Kidney glomerular epithelial cell (primary cell): ENCODE measurements at places on chromosomes 4 and X.
A peak's percentile ranks its signal among the peaks of the same experiment; 100 is the strongest.

DNA sequence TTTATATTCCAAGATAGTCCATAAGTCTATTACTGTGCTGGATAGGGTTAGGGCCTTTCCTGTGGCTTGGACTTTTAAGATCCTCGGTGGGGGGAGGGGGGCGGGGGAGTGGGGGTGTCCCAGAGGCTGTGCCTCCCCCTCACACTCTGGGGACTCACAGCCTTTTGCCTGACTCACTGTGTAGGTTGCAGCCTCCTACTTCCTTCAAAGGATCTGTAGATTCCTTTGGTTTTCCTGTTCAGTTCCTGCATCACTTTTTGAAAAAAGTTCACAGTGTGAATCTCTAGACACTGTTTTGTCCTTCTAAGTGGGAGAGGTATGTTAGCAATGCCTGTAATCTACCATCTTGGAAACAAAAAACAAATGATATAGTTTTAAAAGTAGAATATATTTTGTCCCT, 999.9 kb downstream of the GLUD2 start:
- DNase-seq, result no peak

GRCh38 chrX:46912603-46913491, 626 bp downstream of the JADE3 start:
- DNase-seq, result no peak

- DNase-seq, result no peak
Observed at GRCh38 chrX:16786791-16787735, 797 bp downstream of the TXLNG start.

DNA sequence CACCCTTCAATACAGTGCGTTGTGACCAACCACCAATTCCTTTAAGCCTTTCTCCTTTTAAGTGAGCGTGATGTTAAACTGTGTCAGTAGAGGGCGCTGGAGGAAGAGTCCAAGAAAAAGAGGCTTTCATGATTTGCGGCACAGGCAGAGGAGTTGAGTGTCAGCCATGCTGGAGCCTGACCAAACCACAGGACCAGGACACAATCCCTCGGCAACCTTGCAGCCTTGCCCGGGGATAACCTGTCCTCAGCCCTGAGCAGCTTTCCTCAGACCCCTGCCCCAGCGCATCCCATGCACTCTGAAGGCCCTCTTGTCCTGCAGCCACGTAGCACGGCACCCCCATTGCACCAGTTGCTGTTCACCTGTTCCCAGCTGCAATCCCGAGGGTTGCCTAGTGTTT, 53.5 kb upstream of the SMIM31 start:
- no peak for DNase-seq

DNA sequence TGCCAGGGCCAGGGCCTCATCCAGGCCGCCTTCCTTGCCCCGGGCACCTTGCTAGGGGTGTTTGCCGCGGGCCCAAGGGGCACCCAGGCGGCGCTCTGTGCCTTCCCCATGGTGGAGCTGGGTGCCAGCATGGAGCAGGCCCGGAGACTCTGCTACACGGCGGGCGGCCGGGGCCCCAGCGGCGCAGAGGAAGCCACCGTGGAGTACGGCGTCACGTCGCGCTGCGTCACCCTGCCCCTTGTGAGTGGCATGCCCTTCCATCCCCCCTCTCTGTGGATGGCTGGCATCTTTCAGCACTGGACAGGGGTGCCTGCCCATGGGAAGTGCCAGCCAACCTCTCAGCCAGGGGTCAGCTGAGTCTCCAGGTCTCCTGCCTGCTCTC, 3.6 kb downstream of the PLXNB3 start:
- DNase-seq, result no peak

DNA sequence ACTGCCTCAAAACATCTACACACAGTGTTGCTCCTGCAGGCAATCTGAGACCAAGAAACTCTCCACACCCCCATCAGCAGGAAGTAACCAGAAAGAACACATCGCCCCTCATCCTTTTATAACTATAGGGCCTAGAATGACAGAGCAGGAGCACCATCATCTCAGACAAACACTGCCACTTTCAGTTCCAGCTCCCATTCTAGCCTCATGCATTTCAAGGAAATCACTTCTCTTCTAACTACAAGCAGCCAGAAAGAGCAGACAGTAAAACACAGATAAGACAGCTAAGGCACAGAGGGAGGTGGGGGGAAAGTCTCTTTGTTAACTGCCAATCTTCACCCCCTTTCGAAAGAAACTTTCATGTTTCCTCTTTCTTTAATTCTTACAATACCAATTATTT, 102.6 kb upstream of the TENT5D start:
- no peak for DNase-seq

- DNase-seq, result no peak
Observed at GRCh38 chrX:111005166-111005565, 90.8 kb upstream of the PAK3 start.

- DNase-seq, result peak; percentile 88
Observed at GRCh38 chr4:15912961-15913630, 25.4 kb downstream of the FGFBP1 start.

GRCh38 chrX:13087322-13088155, 43.1 kb upstream of the FAM9C start:
- peak; percentile 50 for DNase-seq

DNA sequence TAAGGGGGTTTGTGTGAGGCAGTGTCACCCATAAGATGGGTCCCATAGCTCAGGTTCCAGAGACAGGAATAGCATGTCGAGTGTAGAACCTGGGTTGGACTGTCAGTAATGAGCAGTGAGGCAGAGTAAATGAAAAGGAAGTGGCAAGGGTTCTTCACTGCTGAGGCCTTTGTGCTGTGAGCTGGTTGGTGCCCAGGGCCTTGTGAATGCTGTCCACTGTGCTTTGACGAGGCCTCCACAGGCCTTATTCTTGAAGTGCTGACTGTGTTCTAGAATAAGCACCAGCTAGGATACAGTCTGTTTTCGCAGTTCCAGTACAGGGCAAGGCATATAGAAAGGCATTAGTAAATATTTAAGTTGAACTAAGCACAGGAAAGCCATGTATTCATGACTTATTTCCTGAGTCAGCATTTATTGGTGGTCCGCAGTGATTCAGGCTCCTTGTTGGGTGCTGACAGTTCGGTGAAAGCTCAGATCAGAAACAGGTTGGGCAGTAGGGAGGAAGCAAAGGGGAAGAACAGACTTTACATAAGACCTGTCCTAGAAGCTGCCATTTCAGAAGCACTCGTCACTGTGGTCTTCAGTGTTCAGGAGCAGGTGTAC, 25.6 kb upstream of the TADA2B start:
- no peak for DNase-seq

GRCh38 chr4:168163106-168163505, 70.8 kb downstream of the ANXA10 start:
- DNase-seq, result no peak

DNA sequence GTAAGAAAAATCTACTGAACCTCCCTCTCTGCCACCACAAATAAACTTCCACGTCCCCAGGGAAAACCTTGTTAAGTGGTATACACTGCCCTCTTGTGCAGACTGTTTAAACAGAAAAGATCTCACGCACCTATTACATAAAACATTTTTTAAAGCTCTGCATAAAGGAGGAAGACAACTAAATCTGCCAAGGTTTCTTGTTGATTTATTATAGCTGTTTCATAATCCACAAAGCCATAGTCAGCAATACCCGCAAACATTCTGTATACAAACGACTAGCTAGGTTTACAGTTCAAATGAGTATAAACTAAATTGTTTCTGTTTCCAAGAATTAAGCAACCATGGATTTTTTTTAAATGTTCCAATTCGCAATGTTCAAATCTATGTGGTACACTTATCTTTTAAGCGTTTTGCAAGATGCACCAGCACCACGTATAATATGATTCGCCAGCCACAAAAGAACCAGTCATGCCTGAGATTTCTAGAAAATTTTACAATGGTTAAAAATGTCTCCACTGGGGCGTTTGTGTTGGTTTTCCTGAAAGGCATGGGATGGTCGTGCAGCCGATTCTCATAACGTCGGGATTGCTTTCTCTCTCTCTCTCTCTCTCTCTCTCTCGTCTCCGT, 164.6 kb downstream of the PRKX start:
- DNase-seq, result peak; percentile 25

DNA sequence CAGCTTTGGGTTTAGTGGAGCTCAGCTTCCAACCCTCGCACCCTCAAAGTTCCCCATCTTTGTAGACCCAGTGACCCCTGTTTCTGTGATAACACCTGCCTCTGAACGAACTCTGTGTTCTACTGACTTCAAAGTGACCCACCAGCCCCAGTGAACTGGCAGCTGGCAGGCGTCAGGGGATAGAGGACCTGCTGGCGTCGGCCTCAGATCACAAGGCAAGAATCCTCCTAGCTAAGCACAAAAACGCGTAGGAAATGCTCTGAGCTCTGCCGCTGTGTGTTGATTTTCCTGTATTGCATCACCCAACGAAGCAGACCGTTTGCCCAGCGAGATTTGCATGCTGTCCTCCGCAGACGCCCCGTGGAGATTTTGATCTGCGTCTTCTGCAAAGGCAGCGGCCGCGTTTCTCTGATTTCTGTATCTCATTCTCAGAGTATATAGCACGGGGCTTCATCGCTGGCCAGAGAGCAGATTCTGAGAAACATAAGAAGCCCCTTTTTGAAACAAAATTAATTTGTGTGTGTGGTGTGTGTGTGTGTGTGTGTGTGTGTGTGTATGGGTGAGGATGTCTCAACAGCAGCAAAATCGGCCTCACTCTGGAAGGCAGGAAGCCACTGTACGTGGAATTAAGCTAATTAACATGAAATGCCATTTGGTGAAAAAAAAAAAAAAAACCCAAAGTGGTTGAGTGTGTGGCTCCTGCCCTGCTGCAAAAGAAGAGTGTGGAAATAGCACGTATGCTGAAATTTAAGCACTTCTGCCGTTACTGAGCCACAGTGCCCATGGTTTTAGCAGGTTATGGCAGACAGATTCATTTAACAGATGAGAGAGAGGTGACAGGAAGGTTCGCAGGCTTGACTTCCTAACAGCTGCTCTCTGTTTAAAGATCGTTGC, 29.2 kb upstream of the ASMTL start:
- DNase-seq, result no peak

DNA sequence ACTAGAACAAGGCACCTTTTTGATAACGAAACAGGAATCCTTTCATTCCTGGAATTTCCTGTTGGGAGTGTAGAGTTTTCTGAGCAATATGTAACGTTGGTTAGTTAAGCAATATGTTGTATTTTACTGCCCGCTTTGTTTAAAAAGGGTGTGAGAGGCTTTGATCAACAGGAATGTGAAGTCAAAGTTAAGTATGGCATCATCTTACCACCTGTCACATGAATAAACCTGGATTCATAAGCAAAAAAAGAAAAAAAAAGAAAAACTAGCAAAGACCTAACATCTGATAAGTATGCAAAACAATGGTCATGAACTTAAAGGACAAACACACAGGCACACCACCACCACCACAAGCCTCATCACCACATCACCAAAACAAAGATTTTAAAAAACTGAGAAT, 7.1 kb upstream of the CXCL5 start:
- no peak for DNase-seq

GRCh38 chr4:127856813-127857447, 23.8 kb upstream of the PLK4 start:
- no peak for DNase-seq

DNA sequence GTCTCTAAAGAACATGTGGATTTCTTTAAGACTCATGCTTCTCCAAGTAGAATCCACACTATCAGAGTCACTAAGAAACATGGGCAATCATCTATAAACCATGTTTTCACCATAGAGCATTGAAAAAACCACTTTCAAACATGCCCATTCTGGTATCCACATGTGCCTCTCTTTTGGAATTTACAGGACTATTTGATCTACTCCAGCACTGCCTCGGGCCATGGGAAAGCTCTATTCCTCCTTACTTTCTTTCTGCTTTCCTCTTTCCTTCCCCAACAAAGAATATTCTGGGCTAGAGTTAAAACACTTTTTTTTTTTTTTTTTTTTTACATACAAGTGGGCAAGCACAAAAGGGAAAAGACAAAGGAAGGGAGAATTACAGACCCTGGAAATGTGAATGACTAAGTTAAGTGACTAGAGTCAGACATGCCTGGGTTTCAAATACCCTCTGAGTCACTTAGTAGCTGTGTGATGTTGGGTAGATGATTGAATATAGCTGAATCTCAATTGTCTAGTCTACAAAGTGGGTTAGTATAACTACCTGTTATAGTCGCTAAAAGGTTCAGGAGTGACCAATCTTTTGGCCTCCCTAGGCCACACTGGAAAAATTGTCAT, 847.7 kb upstream of the INTU start:
- DNase-seq, result no peak

GRCh38 chr4:147409350-147409749, 71.5 kb upstream of the EDNRA start:
- no peak for DNase-seq

- DNase-seq, result no peak
Observed at GRCh38 chrX:54909941-54910340, 10.7 kb upstream of the TRO start.
